ENCODE measurements at places on chromosomes 5 and 9.

DNA sequence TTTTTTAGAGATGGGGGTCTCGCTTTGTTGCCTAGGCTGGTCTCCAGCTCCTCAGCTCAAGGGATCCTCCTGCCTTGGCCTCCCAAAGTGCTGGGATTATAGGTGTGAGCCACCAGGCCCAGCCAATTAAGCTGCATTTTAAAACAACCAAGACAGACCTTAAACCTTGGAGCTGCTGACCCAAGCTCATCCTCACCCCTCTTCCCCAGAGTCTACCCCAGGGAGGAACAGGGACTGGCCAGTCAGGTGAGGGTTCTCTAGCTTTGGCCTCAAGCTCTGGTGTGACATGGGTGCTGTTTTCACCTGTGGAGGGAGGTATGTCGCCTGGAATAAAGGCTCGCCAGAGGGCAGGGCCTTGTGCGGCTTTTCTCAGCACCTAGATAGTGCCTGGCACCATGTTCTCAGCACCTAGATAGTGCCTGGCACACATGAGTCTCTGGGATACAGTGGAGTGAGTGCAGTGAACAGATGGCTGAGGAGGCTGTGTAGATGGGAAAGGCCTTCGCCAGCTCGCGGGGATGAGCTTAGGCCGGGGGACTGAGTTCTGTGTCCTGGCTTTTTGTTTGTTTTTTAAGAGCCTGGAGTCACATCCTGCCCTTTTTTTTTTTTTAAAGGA lies 7.4 kb downstream of the CDK9 start:
- DNase-seq, result no peak

GRCh38 chr5:159735036-159735435 lies 181.2 kb upstream of the ADRA1B start:
- no peak for DNase-seq

DNA sequence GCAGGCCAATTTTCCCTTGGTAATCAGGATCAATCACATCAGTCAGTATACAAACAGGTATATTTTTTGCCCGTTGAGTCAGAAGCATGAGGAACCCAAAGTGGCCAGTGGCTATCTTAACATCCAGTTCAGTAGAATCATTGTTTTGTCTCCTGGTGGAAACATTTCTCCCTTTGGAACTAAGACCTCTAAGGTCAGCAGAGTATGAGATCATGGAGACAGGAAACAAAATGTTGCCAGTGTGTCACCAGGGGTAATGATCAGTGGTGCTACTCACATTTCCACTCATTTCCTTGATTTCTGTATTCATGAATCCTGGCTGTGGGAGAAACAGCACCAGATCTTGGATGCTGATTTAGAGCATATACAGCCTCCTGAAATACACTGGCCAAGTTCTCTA lies 553.0 kb downstream of the CSNK1G3 start:
- DNase-seq, result no peak

DNA sequence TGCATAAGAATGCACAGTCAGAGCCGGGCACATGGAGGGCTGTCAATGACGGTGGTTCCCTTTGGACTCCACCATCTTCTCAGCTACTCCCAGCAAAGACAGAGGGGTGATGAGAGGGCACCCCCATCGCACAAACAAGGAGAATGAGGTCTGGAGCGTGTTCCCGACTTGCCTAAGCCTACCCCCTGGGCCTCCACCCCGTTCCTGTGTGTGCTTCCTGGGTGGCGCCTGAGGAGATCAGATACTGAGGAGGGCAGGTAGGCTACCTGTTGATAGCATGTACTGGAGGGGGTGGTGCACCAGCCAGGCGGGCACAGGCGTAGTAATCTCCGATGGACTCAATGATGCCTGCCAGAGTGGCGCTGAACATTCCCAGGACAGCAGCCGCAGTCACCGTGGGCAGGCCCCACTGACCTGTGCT lies 4.1 kb downstream of the SLC23A1 start:
- no peak for DNase-seq

- no peak for DNase-seq
These were observed 431.6 kb downstream of the SH3GL2 start for GRCh38 chr9:18010492-18010891.

DNA sequence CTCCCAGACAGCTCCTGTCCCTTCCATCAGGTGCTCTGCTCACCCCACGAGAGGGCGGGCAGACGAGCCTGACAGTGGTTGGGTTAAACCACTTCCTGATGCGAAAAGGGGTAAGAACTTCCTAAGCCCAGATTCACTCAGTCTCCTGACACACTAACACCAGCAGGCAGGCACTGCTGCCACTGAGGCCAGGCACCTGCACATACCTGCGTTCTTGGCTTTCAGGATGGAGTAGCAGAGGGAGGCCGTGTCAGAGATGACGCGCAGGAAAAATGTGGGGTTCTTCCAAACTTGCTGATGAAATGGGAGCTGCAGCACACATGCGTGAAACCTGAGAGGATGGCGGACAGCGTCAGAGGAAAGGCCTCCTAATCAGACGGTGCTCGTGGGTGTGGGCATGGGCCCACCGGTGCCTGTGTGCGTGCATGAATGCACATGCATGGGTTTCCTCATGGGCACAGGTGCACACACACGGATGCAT lies 29.9 kb downstream of the SLC6A18 start:
- DNase-seq, result no peak

GRCh38 chr5:171155621-171156020 lies 153.4 kb upstream of the TLX3 start:
- DNase-seq, result no peak

DNA sequence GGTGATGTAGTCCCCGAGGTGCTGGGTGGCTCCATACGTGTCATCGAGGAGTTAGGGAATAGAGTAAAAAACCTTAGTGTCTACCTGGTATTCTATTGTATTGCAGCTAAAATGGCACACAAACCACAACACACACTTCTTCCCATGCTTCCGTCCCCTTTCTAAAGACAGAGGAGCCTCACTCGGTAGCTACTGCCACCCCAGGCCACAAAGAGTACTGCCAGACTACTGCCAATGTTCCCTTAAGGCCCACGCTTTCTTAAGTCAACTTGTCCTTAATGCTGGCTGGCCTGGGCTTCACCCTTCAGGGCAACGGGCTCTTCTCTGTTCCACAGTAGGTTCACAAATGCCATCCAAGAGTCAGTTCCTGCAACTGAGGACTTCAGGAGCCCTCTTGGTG lies 673.0 kb downstream of the ELAVL2 start:
- no peak for DNase-seq

DNA sequence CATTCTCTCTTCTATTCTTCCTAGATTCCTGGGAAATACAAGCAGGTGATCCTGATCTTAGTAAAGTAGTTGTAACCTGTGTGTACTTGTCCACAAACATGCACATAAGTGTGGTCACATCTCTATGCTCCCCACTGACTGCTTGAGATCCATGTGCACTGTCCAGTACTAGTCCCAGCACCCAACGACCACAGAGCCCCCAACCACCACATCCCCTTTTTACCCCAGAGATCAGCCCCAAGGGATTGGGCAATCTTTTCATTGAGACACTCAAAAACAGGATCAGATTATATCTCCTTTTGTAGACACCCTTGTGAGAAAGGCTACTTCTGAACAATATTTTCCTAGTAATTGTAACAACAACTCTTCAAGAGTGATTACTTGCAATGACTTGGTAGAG lies 240.6 kb downstream of the ACTL7B start:
- no peak for DNase-seq

- DNase-seq, result no peak
These were observed 15.7 kb upstream of the TSSK1B start for GRCh38 chr5:113450462-113450861.

DNA sequence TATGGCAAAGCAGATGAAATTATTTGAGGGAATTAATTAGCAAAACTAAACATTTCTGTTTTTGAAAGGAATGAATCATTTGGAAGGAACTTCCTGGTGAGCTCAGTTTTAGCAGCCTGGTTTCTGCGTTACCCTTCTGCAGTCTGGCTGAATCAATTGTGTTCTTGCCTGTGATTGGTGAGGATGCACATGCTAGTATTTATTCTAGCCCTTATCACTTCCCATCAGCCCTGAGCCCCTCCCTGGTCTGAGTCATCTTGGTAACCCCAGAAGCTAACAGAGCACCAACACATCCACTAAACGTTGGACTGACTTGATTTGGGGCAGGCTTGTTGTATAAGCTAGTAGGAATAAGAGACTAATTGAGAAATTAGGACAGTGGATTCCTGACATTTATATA lies 6.6 kb downstream of the TJP2 start:
- DNase-seq, result no peak

- no peak for DNase-seq
These were observed 483.0 kb downstream of the SEMA5A start for GRCh38 chr5:9062873-9063272.

GRCh38 chr5:148179234-148179824 lies 11.0 kb downstream of the SPINK14 start:
- peak; percentile 32 for DNase-seq

GRCh38 chr5:136528481-136529030 lies 163.2 kb upstream of the TRPC7 start:
- no peak for DNase-seq

DNA sequence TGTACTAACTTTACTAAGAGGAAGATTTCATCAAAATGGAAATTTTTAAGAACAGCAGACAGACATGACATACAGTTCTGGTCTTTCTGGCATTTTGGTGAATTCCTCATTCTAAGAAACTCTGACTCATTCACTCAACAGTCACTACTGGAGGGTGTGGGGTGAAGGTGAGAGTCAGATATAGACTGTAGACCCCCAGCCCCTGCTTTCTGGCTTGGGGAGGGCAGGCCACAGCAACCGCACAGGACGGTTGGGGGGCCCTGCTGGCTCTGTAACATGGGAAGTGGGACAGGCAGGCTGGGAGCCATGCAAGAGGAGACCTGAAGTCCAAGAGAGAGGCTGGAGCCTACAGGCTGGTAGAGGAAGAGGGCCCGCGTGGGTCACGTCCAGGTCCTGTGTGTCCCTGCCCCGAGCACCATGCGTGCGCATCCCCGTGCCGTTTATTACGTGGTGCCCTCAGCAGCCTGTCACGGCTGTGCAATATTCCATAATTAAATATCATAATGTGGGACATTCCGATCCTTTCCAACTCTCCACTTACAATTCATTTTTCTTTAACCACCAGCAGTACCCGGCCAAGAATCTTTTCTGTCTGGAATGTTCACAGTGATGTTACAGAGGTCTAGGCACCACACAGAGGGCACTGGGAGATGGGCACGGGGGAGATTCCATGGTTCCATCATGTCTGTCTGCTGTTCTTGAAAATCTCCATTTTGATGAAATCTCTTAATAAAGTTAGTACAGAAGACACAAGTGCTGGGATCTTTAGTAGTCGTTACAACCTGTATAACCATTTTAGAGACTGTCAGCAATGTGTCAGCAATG lies 75.5 kb downstream of the SEMA4D start:
- DNase-seq, result no peak

- DNase-seq, result no peak
These were observed 622 bp upstream of the ISL1 start for GRCh38 chr5:51382521-51383130.

DNA sequence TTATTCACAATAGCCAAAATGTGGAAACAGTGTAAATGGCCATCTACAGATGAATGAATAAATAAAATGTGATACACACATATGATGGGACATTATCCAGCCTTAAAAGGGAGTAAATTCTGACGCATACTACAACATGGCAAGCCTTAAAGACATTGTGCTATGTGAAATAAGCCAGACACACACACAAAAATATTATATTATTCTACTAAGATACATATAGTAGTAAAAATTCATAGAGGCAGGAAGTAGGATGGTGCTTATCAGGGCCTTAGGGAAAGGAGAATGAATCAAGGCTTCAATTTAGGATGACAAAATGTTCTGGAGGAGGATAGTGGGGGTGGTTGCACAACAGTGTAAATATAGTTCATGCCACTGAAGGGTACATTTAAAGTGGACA lies 346.7 kb upstream of the SMARCA2 start:
- no peak for DNase-seq

- no peak for DNase-seq
These were observed 104.6 kb upstream of the IRX1 start for GRCh38 chr5:3490957-3491507.

DNA sequence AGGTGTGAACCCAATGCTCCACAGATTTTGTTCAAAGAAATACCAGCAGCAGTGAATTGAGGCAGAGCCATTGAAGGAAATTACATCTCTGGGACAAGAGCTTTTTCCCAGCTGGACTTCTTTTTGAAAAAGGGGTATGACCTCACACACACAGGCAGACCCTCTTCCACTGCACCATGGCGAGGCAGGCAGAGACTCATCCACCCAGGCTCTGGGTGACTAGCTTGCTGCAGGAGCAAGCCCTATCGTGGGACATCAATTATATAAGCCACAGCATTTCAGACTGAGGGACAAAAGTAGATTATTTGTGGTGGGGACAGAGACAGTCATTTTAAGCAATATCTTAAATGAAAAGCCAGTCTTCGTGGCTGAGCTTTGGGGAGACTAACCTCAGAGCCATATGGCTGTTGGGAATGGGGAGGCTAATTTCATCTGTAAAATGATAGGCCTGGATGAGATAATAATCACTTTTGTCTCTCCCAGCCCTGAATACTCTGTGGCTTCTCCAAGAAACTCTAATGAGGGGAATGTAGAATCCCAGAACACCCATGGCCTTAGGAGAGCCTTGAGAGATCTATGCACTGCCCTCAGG lies 113.1 kb upstream of the TNC start:
- no peak for DNase-seq

DNA sequence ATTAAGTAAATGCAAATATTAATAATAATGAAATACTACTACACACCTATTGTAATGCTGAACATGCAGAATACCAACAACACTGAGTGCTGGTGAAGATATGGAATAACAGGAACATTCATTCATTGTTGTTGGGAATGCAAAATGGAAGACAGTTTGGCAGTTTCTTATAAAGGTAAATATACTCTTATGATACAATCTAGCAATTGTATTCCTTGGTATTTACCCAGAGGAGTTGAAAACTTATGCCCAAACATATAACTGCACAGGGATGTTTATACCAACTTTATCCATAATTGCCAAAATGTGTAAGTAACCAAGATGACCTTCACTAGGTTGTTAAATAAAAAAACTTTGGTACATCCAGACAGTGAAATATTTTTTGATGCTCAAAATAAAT lies 636.8 kb downstream of the PRR16 start:
- no peak for DNase-seq

GRCh38 chr5:39151745-39152144 lies 67.6 kb downstream of the FYB1 start:
- DNase-seq, result no peak

DNA sequence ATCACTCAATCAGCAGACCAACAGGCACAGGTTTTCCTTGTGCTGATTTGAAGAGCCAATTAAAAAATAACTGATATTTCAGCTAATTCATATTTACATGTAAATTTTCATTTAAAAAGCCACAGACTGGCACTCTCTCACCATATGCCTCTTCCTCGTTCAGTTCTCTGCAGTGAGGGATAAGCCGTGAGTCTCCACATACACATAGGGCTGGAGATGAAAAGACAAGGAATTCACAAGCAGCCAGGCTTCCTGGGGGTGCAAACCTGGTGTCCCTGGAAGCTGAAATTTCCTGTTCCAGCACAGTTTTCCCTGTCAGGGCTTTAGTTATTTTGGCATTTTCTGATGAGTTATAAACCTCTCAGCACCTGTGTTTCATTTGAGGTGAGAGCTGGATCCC lies 323.9 kb upstream of the PANK3 start:
- no peak for DNase-seq

- no peak for DNase-seq
These were observed 27.9 kb downstream of the TTC1 start for GRCh38 chr5:160036884-160037283.

GRCh38 chr5:139658928-139659667 lies 10.9 kb downstream of the CXXC5 start:
- DNase-seq, result no peak
